ENCODE measurements at places on chromosomes 11 and 22. TPM values are rescaled to one million over a fixed set of nuclear protein-coding genes. Genes with fewer than 3 reads are reported as not detected.

BACE1 gene
- 8.2 TPM for total RNA-seq

DNA sequence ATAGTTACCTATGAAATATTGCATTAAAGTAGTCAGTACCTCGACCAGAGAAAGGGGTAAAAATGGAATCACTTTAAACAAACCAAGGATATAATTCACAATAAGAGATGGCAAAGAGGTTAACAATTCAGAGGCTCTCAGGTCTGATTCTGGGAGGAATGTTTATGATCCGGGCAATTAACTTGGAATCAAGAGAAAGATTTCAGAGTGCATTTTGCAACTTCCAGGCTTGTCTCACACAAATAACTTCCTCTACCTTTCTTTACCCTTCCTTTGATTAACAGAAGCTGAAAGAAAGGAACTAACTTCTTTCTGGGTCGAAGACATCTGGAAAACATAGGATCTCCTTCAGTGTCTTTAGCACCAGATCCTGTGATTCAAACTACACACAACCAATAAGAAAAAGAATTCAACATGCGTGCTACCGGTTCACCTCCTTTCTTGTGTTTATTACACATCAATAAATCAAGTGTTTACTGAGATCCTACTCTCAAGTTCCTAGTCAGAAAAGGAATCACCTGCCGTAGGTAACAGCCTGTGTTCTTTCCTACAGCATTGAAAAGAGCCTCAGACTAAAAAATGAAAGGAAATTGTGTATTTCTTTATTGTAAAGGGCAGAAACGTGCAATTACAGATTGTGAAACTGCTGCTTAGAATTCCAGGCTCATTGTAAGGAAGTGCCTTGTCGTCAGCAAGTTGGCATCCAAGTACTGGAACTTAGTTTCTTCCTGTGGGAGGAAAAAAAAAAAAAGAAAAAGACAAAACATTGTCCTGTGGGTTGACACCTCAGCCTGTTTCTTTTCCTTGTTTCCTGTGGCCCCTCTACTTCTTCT, 29.5 kb downstream of the CARD18 start:
- no peak for DNase-seq
- no peaks in the 10 kb centered on the region for H3K27me3 ChIP-seq
- H3K4me1 ChIP-seq: no peaks in the 10 kb centered on the region

HEPHL1 gene
- not detected for total RNA-seq

GRCh38 chr22:45584121-45584570, 81.5 kb downstream of the FBLN1 start:
- H3K27ac ChIP-seq: no peak overlapping the region
- H3K4me1 ChIP-seq: peaks cover 7% of the 10 kb centered on the region
- no peak overlapping the region for H3K4me3 ChIP-seq
- H3K27me3 ChIP-seq: no peaks in the 10 kb centered on the region
- H3K36me3 ChIP-seq: no peaks in the 10 kb centered on the region
- DNase-seq: no peak

DNA sequence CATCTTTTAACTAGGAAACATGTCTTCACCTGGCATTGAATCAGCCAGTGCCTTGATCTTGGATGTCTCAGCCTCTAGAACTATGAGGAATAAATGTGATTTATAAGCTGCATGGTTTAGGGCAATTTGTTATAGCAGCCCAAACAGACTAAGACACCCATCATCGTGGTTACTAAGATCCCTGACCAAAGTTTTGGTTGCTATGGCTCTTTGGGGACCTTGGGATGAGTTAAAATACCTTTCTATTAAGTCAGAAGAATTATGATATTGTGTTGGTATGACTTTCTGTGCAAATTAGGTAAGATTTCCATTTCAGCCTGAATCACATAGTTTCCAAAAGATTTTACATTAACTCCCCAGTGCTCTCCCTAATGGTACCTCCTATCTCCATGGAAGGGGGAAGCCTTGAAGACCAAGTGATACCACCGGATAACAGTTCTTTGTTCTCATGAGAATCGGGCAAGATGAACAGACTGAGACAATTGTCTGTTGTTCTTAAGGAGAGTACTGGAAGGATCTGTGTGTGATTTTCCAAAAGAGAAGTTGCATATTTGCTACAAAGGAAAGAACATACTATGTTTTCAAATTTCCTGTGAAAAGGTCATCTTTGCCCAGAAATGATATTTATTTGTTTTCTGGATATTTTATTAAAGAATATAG, 60.4 kb upstream of the UBASH3B start:
- no peak for DNase-seq
- H3K36me3 ChIP-seq: no peaks in the 10 kb centered on the region
- H3K27ac ChIP-seq: no peak overlapping the region
- no peaks in the 10 kb centered on the region for H3K27me3 ChIP-seq

GRCh38 chr11:32328392-32328791, 106.9 kb downstream of the WT1 start:
- peaks cover 9% of the 10 kb centered on the region for H3K4me1 ChIP-seq
- peaks cover 34% of the 10 kb centered on the region for H3K27me3 ChIP-seq
- no peaks in the 10 kb centered on the region for H3K36me3 ChIP-seq
- H3K4me3 ChIP-seq: no peak overlapping the region
- H3K27ac ChIP-seq: no peak overlapping the region
- DNase-seq: no peak

GRCh38 chr11:44793350-44794090, 66.8 kb downstream of the TSPAN18 start:
- H3K27me3 ChIP-seq: no peaks in the 10 kb centered on the region
- peaks cover 26% of the 10 kb centered on the region for H3K4me1 ChIP-seq
- H3K36me3 ChIP-seq: no peaks in the 10 kb centered on the region
- H3K4me3 ChIP-seq: no peak overlapping the region
- DNase-seq: peak; percentile 63

DNA sequence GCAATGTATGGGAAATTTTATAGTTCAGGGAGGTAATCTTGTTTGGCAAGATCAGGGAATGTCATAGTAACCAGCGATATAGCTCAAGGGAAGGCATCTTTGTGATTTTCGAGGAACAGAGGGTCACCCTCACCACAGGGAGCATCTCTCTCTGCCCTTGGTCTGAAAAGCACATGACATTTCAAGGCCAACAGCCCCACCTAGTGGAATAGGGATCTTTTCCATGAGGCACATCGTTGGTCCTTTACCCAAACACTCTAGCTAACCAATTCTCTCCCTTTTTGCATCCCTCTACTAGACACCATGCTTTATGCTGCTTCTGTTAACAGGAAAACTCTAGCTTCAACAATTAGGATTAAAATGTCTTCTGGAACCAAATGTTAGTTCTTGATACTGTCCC, 179.0 kb downstream of the GRM5 start:
- H3K36me3 ChIP-seq: no peaks in the 10 kb centered on the region
- peak; percentile 70 for DNase-seq
- H3K27ac ChIP-seq: no peak overlapping the region
- H3K4me3 ChIP-seq: no peak overlapping the region
- no peaks in the 10 kb centered on the region for H3K4me1 ChIP-seq

All from neural progenitor cell (in vitro differentiated cells).